ENCODE measurements at places on chromosomes 2 and 18.

DNA sequence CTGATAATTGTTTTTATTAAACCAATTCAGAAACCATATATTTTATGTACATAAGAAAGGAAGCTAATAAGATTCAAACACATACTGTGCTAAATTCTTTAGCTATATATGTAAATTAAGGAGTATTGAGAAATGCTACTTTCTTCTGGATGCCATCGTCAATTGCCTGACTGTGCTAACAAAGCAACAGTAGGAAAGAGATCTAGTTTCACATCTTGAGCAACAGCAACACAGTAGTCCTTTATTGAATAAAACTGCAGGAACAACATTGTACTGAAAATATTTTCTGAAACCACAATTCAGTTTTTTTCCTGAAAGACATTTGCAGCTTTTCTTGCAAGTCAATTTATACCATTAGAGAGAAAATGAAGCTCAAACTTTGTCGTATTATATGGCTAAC is 1404.9 kb upstream of the SLC39A10 start:
- no peak for DNase-seq

DNA sequence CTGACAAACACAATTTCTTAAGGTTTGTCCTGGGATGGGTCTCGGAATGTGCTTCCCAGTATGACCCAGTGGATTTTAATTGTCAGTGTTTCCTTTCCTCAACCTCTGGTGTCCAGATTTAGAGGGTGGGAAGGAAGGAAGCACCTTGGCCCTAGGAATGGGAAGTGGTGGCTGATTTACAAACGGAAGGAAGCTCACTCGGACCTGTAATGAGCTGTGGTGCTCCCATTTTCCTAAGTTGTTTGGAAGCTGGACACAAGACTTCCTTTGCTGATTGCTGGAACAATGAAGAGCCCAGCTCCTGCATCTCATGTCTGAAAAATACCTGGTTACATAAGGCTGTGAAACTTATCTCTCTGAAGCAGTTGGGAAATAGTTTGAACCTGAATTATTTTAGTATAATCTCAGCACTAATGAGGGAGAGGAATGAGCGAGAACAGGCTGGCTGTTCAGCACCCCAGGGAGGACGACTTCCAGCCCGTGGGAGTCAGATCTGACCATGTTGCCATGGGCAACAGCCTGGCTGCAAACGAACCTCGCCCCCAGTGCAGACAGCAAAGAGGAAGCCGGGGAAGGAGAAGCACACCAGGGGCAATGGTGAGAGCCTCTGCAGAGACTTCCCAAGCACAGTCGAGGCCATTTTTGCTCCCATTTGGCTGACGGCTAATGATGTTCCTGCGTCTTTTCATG is 74.4 kb upstream of the ASB18 start:
- no peak for DNase-seq

- DNase-seq, result no peak
Measured at GRCh38 chr2:26735883-26736588, 28.0 kb upstream of the SLC35F6 start.

GRCh38 chr2:40282428-40282827 is 169.5 kb downstream of the SLC8A1 start:
- DNase-seq, result no peak

DNA sequence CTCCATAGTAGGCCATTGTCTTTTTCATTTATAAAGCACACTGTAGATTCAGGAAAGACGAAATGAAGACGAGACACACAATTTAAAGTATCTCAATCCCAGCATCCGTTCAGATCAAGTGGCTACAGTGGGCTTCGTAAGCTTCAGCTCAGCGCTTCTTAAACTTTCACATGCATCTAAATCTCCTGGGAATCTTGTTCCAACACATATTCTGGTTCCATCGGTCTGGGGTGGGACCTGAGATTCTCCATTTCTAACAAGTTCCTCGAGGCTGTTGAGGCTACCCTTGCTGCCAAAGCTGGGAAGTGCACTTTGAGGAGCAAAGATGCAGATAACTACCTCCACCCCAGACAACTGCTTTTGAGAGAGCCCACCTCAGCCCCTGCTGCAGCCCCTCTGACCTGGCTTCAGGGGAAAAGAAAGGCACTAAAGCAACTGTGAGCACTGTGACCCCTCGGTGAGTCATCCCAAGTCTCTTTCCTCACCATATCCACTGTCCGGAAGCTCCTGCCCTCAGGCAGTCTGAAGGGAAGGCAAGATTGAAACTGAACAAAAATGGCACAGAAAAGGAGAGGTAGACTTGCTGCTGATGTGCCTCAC is 201.1 kb upstream of the FBXO11 start:
- no peak for DNase-seq

- DNase-seq, result no peak
Measured at GRCh38 chr2:233213011-233213410, 38.5 kb upstream of the ATG16L1 start.

DNA sequence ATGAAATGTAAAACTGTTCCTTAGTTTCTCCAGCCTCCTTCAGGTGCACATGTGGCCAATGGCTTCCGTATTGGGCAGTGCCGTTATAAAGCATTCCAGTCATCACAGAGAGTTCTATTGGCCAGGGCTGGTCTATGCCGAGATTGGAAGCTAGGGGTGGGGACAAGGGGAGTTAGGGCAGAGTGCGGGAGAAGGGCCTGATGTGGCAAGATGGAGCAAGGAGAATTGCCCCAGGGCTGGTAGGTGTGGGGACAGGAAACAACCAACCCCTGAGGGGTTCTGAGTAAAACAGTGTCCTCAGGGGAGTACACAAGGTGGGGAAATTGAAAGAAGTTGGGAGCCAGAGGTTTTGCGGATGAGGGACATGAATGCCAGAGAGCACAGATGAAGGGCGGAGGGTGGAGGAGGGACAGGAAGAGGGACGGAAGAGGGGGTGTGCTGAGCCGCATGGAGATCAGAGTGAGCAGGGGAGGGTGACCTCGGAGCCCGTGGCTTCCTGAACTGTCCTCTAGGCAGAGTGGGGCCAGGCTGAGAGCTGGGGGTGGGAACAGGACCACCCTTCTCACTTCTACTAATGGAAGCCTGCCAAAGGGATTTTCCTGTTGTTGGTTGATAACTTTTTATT is 9.1 kb upstream of the ATP6V1C2 start:
- no peak for DNase-seq

DNA sequence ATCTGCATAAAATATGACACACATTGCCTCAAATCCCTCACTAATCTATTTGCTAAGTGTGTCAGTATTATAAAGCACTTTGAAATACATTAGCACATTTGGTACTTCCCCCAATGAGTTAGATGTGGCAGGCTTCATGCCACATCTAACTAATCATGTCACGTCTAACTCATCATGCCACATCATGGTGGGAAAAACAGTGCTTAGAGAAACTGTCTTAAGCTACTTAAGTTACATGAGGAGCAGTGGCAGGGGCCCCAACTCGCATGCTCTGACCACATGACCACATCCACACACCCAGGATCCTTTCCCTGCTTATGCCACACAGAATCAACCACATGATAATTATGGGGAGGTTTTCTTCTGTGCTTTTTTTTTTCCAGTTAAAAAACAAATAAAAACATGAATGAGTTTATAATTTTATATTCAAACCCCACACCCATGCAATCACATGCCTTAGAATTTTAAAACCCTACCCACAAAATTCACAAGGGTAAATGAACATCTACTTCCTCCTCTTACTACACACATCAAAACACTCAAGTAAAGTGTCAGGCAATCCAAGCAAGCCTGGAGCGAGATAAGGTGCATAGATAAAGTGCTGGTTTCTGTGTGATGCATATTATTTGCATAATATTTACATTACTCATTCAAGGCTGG is 1.6 kb downstream of the ABCA12 start:
- DNase-seq, result no peak

- no peak for DNase-seq
Measured at GRCh38 chr2:234426616-234427015, 70.3 kb downstream of the ARL4C start.

DNA sequence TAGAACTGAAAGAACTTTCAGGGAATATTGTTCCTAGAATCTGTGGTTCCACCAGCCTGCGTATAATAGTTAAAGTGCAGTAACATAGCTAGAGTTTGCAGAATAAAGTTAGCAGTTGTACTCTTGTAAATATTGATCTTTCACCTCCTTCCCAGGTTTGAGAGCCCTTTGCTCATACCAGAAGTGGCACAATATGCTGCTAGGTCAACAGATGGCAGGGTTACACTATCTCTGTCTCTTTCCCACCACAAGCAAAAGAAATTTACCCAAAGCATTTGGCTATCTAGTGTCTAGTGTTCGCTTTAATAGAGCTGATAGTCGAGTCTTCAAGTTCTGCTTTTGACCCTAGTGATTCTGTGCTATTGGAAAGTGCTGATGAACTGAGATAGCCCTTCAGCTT is 119.0 kb upstream of the KLHL14 start:
- no peak for DNase-seq

DNA sequence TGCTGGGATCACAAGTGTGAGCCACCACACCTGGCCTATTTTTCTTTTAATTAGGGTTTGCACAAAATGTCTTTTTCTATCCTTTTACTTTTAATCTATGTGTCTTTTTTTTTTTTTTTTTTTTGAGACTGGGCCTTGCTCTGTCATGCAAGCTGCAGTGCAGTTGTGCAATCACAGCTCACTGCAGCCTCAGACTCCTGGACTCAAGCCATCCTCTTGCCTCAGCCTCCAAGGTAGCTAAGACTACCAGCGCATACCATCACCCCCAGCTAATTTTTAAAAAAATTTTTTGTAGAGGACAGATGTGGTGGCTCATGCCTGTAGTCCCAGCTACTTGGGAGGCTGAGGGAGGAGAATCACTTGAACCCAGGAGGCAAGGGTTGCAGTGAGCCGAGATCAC is 27.1 kb downstream of the ADCY3 start:
- DNase-seq, result no peak

GRCh38 chr18:10121786-10122515 is 208.1 kb downstream of the VAPA start:
- DNase-seq, result no peak

DNA sequence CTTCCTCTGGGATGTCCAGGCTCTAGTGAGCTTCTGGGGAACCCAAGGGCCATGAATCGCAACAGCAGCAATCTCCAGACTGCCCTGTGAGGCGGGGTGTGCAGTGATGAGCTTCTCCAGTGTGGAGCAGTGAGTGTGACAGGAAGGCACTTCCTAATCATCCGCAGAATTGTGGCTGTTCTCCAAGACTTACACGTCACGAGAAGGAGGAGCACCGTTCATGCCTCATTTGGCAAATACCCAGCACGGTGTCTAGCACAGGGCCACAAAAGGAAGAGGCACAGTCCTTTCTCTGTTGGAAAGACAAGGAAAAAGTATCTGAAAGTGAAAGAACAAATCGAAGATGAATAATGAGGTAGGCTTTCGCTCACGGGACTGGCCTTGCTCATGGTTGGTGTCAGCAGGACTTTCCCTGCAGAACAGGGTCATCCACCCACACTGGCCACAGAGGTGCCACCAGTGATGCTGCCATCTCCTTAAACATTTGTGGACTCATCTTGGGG is 125.1 kb upstream of the HAAO start:
- peak; percentile 32 for DNase-seq

- DNase-seq, result no peak
Measured at GRCh38 chr2:38387887-38388286, 10.8 kb upstream of the ATL2 start.

- DNase-seq, result no peak
Measured at GRCh38 chr18:40878371-40878770, 1076.7 kb upstream of the PIK3C3 start.

- no peak for DNase-seq
Measured at GRCh38 chr2:222862106-222862908, 1.5 kb downstream of the ACSL3 start.

GRCh38 chr18:44945888-44946401 is 265.3 kb downstream of the SETBP1 start:
- DNase-seq, result no peak

- DNase-seq, result no peak
Measured at GRCh38 chr2:118986738-118987137, 44.7 kb downstream of the MARCO start.

DNA sequence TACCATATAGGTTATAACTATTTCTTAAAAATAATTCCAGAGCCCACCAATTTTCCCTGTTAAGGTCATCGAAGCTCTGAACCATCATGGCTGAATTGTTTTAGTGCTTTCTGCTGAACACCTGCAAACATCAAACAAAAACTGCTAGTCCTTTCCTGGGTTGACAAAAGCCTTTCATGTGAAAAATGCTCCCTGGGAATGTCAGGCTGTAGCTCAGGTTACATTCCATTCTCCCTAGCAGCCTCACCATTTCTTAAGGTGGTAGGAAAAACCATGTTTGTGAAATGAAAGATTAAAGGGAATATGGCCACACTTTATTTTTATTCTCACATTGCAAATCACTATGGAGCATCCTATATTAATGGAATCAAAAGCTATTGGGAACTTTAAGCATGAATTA is 5.7 kb downstream of the TCF4 start:
- no peak for DNase-seq

DNA sequence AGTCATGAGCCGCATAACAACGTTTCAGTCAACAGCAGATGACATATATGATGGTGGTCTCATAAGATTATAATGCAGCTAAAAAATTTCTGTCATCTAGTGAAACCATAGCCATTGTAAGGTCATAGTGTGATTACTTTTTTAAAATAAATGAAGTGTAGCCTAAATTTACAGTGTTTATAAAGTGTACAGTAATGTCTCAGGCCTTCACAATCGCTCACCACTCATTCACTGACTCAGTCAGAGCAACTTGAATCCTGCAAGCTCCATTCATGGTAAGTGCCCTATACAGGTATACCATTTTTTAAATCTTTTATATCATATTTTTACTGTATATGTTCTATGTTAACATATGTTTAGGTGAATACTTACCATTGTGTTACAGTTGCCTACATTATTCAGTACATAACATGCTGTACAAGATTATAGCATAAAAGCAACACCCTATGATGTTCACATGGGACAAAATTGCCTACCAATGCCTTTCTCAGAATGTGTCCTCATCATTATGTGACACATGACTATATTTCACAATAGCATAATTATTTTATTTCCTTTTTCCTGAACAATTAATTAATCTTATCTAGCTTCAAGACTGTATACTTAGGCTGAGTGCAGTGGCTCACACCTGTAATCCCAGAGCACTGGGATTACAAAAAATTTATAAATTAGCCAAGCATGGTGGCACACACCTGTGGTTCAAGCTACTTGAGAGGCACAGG is 1115.9 kb upstream of the ZEB2 start:
- no peak for DNase-seq

DNA sequence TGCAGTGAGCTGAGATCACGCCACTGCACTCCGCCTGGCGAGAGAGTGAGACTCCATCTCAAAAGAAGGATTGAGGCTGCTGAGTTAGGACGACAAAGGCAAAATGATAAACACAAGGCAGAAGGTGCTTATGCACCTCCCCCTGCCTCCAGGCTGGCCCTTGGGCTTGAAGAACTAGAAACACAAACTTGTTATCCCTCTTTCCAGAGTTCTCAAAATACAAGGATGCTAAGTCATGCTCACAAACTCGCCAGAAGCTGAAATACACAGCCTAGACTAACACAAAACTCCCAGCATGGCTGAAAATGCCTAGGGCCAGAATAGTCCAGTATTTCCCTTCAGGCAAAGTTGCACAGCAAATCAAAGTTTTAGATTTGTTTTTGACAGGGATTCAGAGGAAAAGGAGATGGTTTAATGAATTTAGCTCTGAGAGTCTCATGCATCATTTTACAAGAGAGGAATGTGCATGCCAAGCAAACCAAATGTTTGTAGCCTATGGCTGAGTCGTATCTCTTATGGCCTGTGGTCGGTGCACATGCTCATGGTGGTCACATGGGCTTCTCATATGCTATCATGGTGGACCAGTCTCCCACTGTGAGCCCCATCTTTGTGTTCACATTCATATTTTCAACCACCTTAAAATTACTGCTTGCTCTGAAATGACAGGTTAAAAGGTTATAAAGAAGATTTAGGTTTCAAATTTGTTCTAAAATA is 16.2 kb upstream of the MREG start:
- no peak for DNase-seq

Measured in omental fat pad (tissue), 4 donors.